NCI-H446 (cell line): ENCODE measurements at places on chromosomes 11 and 22.

- DNase-seq = no peak
Observed at GRCh38 chr11:120867988-120868387, 155.9 kb upstream of the TBCEL start.

DNA sequence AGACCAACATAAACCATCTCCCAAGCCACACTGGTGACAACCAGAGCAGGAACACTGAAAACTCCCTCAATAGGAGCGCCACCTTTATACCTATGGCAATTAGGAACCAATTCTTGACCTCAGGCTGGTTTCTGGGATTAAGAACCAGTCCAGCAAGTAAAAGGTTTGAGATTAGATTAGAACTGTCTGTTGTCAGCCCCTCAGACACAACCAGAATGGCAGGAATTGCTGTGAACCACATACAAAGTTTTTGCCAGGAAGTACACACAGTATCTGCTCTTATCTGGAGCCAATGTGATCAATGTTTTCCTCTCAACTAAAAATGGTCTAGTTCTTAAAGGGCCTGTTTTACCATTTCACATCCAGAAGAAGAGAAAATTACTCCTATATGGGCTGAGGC is 55.2 kb downstream of the RBFOX2 start:
- DNase-seq = no peak

- no peak for DNase-seq
Observed at GRCh38 chr22:49620666-49621065, 207.0 kb downstream of the BRD1 start.

DNA sequence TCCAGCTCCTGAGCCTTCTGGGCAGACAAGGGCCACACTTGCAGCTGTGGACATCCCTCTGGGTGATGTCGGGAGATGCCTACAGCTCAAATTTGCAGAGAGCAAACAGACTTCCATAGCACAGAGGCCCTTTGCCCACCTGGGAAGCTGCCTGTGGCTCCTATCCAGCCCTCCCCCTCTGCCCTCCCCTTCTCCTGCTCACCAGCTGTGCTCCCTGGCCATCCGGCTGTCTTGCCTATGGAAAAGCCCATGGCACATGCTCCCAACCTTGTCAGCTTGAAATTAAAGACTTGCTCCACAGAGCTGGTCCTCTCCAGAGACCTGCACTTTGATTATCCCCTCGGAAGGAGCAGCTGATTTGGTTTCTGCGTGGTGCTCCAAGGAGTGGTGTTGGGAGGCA is 118.9 kb upstream of the NECTIN1 start:
- DNase-seq = no peak

DNA sequence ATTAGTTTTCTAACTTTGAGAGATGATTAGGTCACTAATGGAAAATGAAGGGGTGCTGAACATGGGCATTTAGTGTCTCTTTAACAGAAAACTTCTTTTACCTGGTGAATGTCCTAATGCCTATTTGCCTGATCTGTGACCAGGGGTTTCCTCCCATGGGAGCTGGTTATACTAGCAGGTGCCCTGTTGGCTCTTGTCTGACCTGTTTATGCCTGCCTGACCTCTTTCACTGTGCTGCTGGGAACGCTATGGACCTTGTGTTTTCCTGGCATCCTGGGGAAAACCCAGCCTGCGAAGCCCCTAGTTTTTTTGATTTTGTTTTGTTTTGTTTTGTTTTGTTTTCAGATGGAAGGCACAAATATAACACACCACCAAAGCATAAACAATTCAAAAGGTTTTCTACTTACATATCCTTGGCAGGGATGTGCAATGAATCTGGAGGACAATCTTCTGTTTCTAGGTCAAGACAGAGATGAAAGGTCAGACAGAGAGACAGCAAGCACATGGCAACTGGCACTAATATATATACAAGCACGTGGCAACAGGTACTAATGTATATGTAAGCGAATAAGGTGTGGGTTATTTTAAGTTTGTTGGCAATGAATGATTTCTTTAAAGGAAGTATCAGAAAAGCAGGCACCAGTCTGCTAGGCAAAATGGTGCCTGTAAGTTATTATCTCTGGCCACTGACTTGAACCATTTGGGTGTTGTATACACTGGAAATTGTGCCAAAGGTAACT is 390.2 kb downstream of the LUZP2 start:
- DNase-seq = no peak

DNA sequence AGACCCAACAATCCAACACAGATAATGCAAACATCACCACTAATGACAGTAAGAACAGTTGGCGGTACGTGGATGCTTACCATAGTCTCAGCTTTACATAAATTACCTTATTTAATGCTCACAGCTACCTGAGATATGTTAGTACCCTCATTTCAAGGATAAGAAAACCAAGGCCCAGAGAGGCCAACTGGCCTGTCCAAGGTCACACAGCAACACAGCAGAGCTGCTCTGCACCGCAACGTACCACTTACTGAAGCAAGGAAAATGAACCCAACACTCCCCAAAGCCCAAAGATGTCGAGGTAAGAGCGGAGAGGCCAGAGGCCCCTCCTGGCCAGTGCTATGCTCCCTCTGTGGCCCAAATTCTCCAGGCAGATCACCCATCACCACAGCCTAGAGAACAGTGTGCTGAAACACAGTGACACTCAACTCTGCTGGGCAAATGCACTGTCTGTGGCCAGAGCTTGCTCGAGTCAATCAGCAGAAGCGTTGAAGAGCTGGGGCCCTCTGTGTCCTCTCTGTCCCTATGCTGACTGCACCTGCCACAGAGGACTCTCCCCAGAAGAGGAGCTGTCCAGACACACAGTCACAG is 14.0 kb downstream of the SHANK2 start:
- DNase-seq = no peak

DNA sequence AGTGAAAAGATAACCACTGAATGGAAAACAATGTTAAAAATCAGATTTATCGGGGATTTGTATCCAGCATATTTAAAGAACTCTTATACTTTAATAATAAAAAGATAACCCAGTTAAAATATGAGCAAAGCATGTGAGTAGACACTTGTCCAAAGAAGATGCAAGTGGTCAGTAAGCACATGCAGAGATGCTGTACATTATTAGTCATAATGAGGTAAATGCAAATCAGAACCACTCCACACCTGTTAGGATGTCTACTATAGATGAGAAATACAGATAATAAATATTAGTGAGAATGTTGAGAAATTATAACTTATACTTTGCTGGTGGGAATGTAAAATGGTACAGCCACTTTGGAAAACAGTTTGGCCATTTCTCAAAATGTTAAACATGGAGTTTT is 28.0 kb downstream of the QSER1 start:
- DNase-seq = no peak

GRCh38 chr22:37092997-37093396 is 16.5 kb downstream of the TMPRSS6 start:
- no peak for DNase-seq

- DNase-seq = no peak
Observed at GRCh38 chr22:33030923-33031525, 27.2 kb downstream of the SYN3 start.

DNA sequence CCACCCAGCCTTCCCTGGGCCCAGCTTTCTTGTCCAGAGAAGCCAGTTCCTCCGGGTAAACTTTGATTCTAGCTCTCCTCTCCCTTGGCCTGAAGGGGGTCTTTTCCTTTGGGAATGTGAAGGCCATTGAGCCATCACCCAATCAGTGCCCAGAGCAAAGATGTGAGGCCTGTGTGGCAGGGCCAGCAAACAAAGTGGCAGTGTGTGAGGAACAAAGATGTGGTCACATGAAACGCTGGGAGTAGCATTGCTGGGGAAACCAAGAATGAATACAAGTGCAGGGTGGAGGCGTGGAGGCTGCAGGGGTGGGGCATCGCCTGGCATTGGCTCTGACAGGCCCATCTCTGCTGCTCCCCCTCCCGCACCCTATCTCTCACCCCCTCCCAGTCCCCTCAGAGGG is 91.9 kb upstream of the BID start:
- DNase-seq = no peak

DNA sequence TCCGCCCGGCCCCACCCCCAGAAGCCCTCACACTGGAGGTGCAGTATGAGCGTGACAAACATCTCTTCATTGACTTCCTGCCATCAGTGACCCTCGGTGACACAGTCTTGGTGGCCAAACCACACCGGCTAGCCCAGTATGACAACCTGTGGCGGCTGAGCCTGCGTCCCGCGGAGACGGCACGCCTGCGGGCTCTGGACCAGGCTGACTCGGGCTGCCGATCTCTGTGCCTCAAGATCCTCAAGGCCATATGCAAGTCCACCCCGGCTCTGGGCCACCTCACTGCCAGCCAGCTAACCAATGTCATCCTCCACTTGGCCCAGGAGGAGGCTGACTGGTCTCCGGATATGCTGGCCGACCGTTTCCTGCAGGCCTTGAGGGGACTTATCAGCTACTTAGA is 6.6 kb upstream of the ATF4 start:
- no peak for DNase-seq

DNA sequence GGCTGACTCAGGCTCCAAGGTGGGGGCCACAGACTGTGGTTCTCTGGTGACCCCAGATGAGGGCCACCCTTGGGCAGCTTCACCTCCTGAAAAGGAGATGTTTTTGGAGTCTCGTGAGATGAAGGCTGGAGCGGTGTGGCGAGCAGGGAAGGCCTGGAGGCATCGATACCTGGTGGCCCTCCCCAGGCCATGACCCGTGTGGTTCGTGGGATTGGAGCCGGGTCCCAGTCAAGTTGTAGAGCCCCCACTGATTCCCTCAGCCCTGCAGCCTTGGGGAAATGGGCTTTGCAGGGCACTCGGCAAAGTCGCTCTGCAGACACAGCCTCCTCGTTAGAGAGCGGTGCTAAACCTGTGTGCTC is 1083.4 kb downstream of the BRD1 start:
- DNase-seq = no peak

GRCh38 chr22:42587588-42588175 is 27.0 kb downstream of the POLDIP3 start:
- no peak for DNase-seq

GRCh38 chr22:36384766-36385481 is 2.8 kb downstream of the MYH9 start:
- DNase-seq = no peak
